ENCODE measurements at places on chromosomes 7 and 10.

DNA sequence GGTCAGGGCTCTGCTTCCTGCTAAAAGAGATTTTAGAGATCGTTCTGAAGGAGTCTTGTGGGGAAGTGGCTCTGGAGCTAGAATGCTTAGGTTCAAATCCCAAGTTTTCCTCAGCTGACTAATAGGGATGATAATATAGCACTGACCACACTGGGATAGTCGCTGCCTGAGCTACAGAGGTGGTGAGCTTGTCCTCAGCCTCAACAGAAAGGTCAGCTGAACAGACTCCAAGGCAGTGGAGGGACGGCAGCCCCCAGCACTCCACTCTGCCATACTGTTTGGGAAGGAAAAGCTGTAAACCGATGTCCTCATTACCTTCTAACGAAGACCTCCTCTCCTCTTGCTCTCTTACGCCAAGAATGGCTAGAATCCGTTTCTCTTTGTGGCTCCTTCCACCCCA lies 36.2 kb downstream of the KAT6B start:
- no peak for DNase-seq

GRCh38 chr10:52368725-52369124 lies 54.6 kb downstream of the DKK1 start:
- no peak for DNase-seq

- no peak for DNase-seq
These were observed 55.0 kb downstream of the KIAA1549 start for GRCh38 chr7:138926241-138926612.

- DNase-seq: no peak
These were observed 5.2 kb downstream of the AGAP3 start for GRCh38 chr7:151091431-151091830.

DNA sequence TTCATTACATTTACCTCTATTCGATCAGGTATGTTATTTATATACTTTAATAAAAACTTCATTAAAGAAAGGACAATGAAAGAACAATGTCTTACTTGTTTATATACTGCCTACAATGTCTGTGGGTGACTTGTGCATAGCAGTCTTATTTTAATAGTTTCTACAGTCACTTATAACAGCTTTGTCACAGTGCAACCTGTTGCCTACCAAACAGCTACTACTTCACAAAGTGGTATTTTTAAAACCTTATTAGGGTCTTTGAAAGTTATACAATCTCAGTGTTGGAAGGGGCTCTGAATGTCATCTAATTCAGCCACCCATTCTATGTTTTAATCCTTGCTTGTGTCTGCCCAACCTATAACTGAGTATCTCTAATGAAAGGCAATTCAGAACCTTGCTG lies 19.0 kb downstream of the MTPN start:
- DNase-seq: no peak

- DNase-seq: no peak
These were observed 9.1 kb downstream of the CELF2 start for GRCh38 chr10:11026773-11027172.

DNA sequence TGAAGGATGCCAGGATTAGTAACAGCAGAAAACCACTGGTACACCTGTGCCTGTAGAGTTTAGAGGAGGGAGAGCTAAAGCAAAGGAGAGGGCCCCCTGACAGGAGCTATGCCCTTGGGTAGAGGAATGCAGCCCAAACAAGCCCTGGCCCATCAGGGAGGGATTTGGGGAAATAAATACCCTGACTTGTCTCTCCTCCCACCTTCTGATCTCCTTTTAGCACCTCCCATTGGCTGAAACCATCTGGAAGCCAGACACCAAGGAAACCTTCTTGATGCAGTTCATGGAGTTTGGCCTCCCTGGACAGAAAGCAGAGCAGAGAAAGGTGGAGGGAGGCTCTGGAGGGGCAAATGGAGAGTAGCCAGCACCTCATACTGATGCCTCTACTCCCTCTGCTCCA lies 45.3 kb downstream of the ADRA2A start:
- no peak for DNase-seq

DNA sequence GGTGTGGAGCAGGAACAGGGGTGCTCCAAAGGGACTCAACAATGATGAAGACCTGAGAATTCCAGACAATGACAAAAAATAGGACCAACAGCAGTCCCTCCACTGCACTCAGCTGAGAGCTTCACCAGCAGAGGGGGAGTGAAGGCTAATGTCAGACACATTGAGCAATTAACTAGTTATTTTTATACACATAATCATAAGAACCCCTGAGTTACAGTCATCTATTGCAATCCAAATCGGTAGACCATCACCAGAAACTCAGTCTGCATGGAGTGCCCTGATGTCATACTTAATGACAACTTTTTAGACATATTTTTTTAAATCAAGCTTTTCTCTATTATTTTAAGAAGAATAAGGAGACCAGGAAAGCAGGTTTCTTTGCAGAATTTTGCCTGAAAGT lies 30.6 kb upstream of the IKZF1 start:
- DNase-seq: no peak

- no peak for DNase-seq
These were observed 189.5 kb downstream of the DIP2C start for GRCh38 chr10:499991-500390.

DNA sequence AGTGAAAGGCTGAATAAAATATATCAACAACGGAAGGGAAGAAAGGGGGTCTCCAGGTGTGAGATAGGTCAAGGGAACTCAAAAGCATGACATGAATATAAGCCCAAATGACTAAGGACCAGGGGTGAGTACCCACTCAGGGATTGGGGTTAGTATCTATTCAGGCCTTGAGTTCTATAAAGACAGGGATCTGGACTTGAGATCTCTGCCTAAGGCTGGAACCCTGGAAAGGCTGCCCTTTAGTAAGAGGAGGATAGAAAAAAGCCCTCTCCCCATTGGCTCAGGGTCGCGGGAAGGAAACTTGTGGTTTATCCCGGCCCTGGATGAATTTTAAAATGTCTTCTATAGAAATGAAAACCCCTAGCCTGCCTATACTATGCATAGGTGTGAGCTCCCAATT lies 2.4 kb upstream of the ITPRIP start:
- no peak for DNase-seq

DNA sequence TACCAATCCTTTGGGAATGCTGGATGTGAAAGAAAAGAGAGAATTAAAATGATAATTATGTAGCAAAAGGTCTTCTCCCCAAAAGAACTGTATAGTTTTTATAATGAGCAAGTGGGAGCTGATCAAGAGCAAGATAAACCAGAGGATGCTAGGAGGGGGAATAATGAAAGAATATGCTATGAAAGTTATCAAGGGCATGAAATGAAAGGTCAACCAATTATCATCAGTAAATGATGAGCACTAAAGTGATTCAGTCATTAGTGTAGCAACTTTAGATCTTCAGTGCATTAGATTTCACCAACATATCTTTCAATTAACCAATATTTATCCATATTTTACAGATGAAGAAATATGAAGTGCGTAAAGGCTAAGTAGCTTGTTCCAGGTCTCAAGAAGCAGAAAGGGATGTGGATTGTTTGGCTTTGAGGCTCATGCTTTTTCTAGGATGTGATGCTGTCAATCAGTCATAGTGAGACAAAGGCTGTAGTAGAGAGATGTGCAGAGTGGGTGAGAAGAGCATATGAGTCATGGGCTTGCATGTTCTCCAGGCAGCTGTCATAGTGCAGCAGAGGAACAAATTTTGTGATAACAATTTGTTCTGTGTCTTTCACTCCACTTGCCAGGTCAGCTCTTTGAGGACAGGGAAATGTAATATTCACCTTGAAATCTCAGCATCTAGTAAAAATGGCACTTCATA lies 5.7 kb upstream of the OR2F2 start:
- DNase-seq: no peak

DNA sequence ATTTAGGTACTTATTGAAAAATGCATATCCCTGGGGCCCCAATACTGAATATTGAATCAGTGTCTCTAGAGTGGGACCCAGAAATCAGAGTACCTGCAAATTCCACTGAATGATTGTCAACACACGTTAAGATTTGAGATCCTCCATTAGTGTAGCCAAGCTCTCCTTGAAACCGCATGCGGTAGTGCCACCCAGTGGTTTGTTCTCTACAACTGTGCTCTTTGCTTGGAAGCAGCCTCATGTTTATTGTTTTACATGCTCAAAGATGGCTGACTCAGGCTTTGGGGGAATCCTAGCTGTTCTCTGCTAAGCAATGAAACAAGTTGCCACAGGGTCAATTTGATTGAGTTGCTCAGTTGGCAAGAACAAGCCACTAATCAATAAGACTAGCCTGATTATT lies 340.2 kb upstream of the CELF2 start:
- no peak for DNase-seq

DNA sequence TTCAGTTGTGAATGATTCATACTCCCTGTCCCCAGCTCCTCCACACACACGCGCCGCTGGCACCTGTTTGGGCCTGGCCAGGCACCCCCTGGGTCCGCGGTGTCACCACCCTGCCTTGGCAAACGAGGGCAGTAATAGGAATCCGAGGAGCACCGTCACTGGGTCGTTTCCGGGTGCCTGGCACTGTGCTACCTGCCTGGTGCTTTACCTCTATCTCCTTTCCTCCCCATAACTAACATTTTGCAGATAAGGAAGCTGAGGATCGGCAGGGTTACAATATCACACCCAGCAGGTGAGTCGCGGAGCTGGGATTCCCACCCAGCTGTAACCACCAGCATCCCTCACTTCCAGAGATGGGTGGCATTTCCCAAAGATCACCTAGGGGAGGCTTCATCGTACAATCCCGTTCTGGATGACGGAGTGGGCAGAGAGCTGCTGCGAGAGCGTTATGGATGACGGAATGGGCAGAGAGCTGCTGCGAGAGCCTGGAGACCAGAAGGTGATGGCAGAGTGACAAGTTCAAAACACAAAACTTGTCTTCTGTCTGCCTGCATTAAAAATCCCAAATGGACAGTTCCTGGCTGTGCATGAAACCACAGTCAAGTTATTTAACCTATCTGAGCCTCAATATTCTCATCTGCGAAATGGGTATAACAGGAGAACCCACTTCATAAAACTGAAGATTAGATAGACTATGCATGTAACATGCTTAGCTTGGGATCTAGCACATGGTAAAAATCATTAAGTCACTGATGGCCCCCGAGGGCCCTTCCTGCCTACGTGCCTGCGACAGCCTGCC lies 1.1 kb upstream of the HSPA12A start:
- DNase-seq: no peak

- no peak for DNase-seq
These were observed at the start of gene TEX36 for GRCh38 chr10:125683063-125683462. TSS of gene TEX36 (minus strand) at chr10:125683163. CDS start at chr10:125682989, 174 bp downstream.

- DNase-seq: no peak
These were observed 320.0 kb downstream of the ZNF716 start for GRCh38 chr7:57769958-57770357.

DNA sequence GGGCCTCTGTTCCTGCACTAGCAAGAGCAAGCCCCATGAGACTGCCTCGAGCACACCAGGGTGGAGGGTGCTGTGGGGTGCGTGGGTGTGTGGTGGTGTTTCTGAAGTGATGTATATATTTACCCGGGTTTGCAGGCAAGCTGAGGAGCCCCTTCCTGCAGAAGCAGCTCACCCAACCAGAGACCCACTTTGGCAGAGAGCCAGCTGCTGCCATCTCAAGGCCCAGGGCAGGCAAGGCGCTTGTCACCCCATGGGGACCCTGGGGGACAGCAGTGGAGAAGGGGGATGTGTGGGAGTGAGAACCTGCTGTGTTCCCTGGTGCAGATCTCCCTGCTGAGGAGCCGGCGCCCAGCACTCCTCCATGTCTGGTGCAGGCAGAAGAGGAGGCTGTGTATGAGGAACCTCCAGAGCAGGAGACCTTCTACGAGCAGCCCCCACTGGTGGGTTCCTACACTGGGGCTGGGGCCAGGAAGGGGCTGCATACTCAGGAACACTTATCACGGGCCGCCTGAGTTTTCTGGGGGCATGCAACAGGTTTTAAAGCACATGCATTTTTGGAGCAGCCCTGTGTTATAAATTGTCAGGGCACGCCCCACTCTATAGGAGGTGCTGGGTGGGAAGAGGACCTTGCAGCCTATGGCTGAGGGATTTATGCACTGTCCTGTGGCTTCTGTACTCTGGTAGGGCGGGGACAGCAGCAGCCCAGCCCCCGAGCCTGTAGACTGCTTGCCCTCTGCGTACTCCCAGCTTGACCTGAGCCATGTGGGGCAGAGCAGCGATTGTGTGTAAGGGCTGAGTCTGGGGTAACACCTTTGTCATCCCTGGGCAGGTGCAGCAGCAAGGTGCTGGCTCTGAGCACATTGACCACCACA lies 5.9 kb downstream of the PGAM2 start:
- no peak for DNase-seq

GRCh38 chr7:94829987-94830386 lies 77.4 kb upstream of the PPP1R9A start:
- no peak for DNase-seq

DNA sequence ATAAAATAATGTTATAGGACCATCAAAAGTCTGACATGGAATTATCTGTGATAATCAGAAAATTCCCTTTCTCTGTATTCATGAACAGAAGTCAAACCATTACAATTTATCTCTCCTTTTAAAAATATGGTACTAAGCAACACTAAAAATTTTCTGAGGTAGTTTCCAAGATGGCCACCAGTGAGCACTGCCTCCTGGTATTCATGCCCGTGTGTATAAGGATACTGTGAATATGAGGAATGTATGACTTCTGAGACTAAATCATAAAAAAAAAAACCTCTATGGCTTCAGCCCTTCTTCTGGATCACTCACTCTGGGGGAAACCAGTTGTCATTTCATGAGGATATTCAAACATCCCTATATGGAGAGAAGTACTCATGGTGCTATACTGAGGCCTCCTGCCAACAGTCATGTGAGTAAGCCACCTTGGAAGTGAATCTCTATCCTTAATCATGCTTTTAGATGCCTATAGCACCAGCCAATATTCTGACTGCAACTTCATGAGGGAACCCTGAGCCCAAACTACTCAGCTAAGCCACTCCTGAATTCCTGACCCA lies 41.1 kb downstream of the SIRT1 start:
- no peak for DNase-seq

- DNase-seq: no peak
These were observed 81.2 kb downstream of the HIPK2 start for GRCh38 chr7:139696552-139696951.

DNA sequence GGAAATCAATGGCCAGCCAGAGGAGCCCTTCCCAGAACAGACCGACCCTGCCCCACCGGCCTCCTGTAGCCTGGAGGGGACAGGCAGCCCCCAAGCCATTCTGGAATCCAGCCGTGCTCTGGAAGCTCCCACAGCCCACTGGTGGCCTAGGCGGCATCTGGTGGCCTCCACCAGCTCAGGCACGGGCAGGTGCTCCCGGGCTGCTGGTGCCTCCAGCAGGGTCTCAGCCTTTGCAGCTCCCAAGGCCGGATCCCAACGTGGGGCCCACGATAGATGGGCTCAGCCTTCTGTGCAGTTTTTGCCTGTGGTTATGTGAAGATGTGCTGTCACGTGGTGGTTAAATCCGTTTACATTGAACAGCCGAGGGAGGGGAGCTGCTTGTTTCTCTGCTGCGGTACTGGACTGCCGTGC lies 44.4 kb downstream of the JAKMIP3 start:
- no peak for DNase-seq

DNA sequence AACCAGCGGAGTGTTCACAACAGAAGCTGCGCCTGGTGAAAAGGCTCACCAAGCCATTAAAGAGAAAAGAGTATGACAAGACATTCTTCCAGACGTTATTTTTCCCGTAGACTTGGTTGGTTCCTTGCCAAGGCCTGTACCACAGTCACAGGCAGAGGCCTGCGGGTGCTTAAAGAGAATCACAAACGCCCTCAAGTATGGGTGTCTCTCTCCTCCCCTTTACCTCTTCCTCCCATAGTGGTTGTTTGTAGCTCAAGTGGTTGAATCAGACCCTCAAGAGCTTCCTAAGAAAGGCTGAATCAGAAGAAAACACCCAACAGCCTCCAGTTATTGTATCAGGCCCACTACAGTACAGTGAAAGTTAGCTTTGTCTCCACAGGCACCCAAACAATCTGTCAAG lies 169.0 kb downstream of the CREB5 start:
- no peak for DNase-seq

GRCh38 chr10:1295756-1296480 lies 239.7 kb downstream of the WDR37 start:
- DNase-seq: no peak

Measured in NCI-H1436 treated with DMSO at 0.1 percent for 48 hours (cell line).